ENCODE measurements at places on chromosomes 11 and 22. TPM values are rescaled to one million over a fixed set of nuclear protein-coding genes. Genes with fewer than 3 reads are reported as not detected.

POTEH gene
- not detected for total RNA-seq

DNA sequence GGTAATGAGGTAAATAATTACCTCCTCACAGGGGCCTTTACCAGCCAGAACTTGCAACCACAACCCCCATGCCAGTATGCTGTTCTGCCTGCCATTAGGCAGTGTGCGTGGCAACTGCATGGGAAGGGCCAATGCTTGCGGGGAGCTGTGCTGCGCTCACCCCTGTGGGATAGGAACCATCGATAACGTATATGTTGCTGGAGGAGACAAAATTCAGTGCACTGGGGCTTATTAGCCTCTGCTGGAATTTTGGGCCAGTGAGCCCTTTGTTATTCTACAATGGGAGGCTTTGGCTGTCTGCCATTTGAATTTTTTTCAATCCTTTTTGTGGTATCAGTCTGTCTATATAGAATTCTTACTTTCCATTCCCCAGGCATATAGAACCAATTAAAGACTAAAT lies 47.3 kb downstream of the PPP2R1B start:
- DNase-seq: no peak

DNA sequence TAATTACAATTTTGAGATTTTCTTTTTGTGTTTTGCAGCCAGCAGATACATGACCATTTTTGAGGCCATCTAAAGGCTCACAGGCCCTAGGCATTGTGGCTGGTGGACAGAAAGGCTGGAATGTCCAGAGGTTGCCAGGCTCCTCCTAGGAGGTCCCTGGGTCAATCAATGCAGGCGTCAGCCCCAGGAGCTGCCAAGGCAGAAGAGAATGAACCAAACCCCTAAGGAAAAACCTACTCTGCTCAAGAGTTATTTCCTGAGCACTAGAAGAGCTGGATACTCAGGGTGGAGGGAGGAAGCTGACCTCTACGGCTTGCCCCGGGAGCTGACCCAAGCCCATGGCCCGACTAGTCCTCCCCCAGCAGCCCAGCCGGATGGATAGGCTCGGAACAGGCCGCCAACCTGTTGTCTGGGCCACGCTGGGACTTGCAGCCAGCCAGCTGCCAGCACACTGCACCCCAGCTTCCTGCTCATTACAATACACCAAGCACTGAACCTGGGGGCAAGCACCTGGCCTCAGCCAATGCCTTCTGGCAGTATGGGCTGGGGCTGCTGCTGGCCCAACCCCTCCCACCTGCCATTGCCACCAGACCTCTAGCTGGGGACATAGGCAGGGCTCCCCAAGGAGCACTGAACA lies 5.7 kb upstream of the SCGB1A1 start:
- DNase-seq: no peak

- DNase-seq: no peak
These were observed 12.3 kb downstream of the LTBP3 start for GRCh38 chr11:65545853-65546216.

SLC5A4 gene
- total RNA-seq: 1.2 TPM

DNA sequence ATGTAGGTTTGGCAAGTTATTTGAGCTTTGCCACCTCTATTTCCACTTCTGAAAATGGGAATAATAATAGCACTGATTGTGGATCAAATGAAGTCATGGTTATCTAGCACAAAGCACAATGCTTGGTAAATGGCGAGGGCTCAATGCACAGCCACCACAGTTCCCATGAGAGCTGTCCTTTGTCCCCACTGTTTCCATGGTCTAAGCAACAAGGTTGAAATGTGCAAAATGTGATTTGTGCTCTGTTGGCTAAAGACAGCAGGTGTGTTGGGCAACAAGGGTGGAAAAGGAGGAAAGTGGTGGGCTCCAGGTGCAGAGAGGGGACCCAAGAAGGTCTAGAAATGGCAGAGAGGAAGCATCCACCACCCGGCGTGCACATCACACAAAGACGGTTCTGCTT lies 200.5 kb downstream of the TRIM29 start:
- DNase-seq: no peak

Data from thoracic aorta (tissue), 2 donors.